ENCODE measurements at places on chromosomes 7 and 10.

DNA sequence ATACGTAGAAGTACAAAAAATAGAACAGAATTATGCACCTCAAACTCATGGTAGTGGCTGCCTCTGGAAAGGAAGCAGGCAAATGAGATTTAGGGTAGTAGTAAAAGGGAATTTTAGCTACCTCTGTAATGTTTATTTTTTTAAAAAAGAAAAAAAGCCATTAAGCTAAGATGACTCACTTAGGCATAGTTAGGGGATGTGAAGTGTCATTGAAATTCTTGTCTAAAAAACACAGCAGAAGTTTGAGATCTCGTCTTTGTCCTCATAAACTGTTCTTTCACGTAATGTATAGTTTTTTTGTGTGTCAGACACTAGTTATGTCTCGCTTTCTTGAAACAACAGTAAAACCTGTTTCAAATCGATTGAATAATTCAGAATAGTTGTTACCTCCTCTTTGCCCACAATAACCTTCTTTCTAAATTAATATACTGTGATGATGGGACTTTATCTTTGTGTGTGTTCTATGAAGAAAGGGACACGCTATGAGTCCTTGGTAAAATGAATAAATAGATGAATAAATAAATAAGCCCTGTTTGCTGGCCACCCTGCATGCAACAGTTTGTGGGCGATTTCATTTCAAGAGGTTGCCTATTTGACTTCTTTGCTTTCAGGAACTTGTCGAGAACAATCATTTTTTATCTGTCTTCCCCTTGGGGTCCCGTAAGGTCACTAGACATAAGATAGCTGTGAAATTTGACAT is 14.5 kb upstream of the FBXW4 start:
- no peak overlapping the region for H3K4me3 ChIP-seq
- H3K27me3 ChIP-seq, result peaks cover 32% of the 10 kb centered on the region
- no peaks in the 10 kb centered on the region for H3K4me1 ChIP-seq
- no peak overlapping the region for H3K27ac ChIP-seq
- no peak for DNase-seq

DNA sequence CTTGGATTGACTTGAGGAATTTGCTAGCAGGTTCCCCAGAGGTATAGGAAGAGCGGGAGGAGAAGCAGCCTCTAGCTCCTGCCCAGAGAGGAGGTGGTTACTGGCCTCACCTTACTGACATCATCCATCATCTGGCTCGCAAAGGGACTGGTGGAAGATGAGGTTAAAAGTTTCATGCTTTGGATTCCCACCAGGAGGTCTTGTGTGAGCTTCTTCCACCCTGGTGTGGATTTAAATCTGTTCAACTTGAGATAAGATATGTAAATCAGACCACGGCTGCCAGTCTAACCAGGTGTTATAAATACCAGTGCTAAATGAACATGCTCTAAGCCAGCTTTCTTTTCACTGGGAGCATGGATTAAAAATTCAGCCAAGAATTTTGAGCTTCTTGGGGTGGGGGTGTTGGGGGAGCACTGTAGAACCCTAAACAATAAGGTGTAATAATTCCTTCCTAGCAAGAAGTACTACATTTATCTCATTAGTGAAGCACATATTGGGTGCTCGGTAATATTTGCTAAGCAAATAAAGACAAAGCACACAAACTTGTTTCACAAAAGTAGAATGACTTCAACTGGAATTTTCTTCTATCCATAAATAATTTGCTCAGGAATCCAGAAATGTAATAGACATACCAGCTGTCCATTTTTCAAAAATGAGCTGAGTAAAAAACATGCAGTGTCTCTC is 7.8 kb downstream of the PROSER2 start:
- peaks cover 43% of the 10 kb centered on the region for H3K4me1 ChIP-seq
- H3K4me3 ChIP-seq, result peak overlapping the region; percentile 17
- no peaks in the 10 kb centered on the region for H3K27me3 ChIP-seq

GRCh38 chr7:138350701-138351357 is 109.2 kb upstream of the TRIM24 start:
- H3K27ac ChIP-seq, result no peak overlapping the region
- no peak overlapping the region for H3K4me3 ChIP-seq
- H3K4me1 ChIP-seq, result no peaks in the 10 kb centered on the region
- no peak for DNase-seq
- H3K36me3 ChIP-seq, result peaks cover 12% of the 10 kb centered on the region

- DNase-seq, result no peak
- H3K36me3 ChIP-seq, result no peaks in the 10 kb centered on the region
- no peak overlapping the region for H3K27ac ChIP-seq
- H3K27me3 ChIP-seq, result peaks cover 9% of the 10 kb centered on the region
- peaks cover 15% of the 10 kb centered on the region for H3K4me1 ChIP-seq
Observed at GRCh38 chr10:67793313-67793712, 44.7 kb downstream of the DNAJC12 start.

- no peaks in the 10 kb centered on the region for H3K27me3 ChIP-seq
- H3K4me1 ChIP-seq, result peaks cover 27% of the 10 kb centered on the region
- H3K36me3 ChIP-seq, result peaks cover 10% of the 10 kb centered on the region
Observed at GRCh38 chr7:90771281-90771680, 175.2 kb downstream of the CDK14 start.
